ENCODE measurements at places on chromosomes 12 and 14.

DNA sequence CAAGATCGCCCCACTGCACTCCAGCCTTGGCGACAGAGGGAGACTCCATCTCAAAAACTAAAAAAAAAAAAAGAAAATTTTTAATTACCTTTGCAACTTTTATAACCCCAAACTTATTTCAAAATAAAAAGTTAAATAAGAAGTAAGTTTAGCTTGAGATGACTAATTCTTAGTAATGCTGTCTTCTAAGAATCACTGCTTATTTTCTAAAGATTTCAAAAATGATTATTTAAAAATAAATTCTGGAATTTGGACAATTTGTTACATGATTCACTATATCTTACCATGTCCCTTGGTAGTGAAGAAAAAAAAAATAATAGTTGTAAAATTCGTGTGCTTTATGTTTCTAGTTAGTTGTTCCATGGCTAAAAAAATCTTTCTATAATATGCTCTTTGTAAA, 11.6 kb upstream of the HECTD1 start:
- no peak for DNase-seq

- DNase-seq: no peak
Measured at GRCh38 chr12:7966563-7966962, 30.6 kb upstream of the SLC2A3 start.

DNA sequence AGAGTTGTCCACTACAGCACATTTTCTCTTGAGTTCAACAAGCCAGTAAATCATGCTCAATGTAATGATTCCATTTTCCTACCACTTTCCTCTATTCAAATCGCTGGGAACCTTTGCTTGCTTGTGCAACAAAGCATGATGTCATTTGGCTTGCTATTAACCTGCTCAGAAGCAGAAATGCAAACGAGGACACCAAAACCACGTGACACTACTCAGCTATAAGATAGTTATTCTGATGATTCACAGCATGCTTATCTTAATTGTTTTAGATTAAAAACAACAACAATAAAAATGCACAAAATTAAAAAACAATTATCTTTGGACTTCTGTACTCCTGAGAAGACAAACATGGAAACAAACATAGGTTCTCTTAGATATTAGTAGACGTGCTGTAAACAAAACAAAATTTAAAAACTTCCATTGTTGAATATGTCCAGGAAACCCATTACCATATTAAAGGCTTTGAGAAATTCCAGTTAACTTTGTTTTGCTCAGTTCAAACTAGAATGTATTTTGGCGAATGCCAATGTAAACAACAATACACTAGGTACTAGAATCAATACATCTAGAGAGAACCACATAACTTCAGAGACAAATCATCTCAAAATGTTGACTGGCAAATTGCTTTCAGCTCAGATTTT, 77.5 kb upstream of the KRAS start:
- DNase-seq: peak; percentile 89

DNA sequence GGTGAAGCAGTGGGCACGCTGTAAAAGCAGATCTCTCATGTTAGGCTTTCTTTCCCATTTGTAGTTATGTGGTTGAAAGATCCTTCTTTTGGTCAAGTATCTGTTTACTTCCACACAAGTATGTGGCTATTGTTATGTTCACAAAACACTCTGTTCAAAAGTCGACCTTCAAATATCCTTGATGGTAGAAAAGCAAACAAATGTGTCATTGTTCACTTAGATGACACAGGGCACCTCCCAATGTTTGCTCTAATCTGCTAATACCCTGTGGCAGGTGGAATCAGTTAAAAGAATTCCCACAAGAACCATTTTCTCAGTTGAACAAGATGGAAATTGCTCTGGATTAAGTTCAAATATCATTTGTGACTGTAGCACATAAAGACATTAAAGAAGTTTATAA, 43.6 kb upstream of the NAA30 start:
- peak; percentile 78 for DNase-seq

- no peak for DNase-seq
Measured at GRCh38 chr12:6667559-6668210, 4.8 kb upstream of the ING4 start.

Data from DMS153 (cell line).